T-cell (primary cell): ENCODE measurements at places on chromosomes 1 and 21.

DNA sequence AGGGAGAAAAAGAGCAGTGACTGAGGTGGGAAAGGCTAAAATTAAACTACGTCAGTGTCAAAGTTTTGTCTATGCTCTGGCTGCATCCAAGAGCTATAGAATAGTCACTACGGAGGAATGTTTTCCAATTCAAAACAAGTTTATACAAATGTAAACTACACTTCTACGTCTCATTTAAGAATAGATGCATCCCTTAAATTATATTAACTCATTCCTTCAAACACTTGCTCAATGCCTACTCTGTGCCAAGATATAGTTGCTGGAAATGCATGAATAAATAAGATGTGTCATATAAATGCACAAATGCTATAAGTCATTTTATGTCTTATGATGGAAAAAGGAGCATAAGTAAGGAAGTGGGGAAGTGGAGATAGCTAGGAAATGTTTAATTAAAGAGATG, 4.2 kb upstream of the COLGALT2 start:
- DNase-seq, result no peak

DNA sequence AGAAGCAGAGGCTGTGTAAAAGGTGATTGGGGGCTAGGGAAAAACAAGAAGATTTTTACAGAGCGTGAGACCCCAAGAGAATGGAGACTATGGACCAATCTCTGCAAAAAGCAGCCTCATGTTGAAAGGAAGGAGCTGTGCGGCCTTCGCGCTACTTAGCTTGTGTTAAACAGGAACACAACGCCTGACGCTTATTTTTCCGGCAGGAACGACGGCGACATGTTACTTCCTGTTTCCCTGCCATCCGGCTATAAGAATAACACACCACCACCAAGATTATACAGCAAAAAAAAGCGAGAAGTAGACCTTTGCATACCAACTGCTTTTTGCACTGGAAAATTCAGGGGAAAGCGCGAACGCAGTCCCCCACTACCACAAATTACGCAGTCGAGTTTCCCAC, 272.7 kb downstream of the FAM72C start:
- no peak for DNase-seq

DNA sequence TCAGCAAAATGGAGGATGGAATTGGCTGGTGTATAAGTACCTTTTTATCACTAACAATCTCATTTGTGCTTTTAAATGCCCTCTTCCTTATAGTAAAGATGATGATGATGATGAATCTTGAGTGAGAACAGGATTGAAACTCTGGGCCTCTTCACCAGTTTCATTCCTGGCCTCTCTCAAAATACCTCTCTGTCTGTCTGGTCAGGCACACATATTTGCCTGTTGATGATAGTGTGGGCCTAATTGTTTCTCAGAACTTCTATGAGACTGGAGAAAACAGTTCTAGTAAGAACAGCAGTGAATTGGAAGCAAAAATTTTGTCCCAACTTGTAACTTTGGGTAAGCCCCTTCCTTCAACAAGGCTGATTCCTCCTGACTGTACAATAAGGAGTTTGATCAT, 94.4 kb upstream of the RGS4 start:
- no peak for DNase-seq

DNA sequence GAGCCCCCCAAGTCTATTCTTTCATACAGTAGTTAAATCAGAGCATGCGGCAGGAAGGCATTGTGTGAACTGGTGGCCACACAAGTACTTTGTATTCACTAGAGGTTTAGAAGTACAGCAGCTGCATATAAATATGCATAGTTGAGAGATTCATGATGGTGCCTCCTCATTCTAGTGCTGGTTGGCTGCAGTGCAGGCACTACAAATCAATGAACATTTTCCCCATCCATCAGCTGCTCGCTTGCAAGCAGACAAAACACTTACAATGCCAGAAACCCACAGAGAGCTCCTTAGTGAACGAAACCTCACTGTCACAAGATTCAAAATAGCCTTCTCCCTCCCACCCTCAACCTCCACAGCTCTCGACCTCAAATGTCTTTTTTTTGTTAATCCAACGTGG, 726.2 kb downstream of the USP25 start:
- DNase-seq, result no peak

DNA sequence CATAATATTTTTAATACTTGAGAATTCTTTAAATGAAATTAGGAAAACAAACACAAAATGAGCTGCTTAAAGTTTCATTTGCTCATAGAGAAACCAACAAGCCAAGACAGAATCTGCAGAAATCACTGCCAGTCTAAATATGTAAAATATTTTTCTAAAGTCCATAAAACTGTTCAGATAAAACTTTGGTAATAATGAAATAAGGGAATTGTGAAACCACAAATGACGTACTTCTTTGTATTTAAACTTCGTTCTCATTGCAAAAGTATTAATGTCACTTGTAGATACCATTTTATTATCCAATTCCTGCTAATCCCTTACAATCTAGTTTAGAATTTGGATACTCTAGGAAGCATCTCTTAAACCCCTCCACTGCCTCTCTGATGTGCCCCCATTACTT, 234.5 kb upstream of the NEGR1 start:
- DNase-seq, result no peak

DNA sequence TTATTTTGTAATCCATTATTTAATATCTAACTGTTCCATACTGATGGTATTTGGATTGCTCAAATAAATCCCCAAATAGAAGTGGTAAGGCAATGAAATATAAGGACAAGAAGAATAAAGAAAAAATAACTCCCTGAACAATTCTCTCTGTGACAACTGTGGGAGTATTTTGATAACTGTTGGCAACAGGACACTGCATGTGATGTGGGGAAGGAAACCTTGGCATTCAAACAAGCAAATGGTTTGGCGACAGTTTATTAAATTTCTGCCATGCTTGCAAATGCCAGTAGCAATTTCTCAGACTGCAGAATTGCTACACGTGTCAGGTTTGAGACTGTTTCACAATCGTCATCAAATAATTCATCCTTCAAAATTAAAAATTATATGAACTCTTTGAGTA, 8.6 kb upstream of the MRPL39 start:
- DNase-seq, result no peak

GRCh38 chr1:10975567-10976326, 36.7 kb upstream of the TARDBP start:
- DNase-seq, result no peak

DNA sequence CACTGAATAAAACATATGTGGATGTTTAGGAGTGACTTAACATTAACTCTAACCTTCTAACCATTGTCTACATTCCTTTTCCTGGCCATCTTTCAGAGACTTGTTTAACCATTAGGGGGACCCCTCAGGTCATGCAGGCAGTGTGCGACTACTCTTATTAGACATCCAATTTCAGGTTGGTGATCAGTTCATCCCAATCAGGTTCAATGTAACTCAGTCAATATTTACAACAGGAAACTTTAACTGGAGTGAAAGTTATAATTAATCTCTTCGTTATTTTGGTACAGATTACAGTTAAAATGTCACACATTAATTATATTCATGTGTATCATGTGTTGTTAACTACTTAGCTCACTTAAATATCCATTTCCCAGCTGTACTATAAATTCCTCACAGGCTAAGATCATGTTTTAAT, 68.8 kb upstream of the RGS1 start:
- DNase-seq, result no peak

DNA sequence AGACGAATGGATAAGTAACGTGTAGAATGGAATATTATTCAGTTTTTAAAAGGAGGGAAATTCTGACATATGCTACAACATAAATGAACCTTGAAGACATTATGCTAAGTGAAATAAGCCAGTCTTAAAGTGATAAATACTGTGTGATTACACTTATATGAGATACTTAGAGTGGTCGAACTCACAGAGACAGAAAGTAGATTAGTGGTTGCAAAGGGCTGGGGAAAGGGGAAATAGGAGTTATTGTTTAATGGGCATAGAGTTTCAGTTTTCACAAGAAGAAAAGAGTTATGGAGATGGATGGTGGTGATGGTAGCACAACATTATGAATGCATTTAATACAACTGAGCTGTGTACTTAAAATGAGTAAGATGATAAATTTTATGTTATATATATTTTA, 14.7 kb upstream of the AHCYL1 start:
- DNase-seq, result no peak

DNA sequence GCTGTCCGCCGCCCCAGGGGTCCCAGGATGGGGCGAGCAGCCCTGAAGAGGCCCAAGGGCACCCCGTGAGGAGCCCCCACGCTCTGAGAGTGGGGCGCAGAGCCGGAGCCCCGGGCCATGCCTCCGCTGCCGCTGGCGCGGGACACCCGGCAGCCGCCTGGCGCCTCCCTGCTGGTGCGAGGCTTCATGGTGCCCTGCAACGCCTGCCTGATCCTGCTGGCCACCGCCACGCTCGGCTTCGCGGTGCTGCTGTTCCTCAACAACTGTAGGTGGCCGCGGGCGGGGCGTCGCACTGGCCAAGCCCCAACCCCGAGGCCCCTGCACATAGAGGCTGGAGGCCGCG, 14.5 kb downstream of the AGRN start:
- DNase-seq, result no peak

GRCh38 chr1:4207842-4208692, 308.0 kb upstream of the C1orf174 start:
- no peak for DNase-seq

DNA sequence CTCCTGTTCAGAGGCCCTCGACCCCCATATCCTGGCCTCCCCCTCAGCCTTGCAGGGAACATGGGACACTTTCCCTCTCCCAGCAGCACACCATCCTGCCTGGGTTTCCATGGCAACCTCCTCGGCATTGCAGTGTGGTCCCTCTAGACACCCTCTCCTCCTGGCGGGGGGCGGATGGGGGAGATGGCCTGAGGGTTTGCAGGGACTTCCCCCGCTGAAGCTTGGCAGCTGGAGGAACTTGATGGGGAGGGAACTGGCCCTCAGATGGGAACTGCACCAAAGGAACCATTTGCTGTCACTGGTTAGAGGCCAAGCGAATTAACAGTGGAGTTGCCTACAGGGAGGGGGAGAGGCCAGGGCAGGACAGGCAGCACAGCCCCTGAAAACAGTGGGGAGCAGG, 28.7 kb downstream of the RIMS3 start:
- no peak for DNase-seq

DNA sequence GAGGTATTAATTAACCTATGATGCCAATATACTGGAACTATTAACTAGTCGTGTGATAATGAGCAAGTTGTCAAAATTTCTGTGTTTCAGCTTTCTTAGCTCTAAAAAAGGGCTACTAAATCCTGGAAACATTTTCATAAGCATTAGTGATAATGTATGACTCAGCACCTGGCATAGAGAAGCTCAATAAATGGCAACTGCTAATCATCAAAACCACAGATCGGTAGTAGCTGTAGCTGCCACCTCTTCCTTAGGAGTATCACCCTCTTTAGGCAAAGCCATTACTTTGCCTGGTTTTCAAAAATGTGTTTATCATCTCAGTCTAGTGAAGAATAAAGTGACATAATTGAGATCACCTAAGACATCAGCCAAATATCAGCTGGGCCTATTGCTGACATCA, 75.5 kb downstream of the TPR start:
- no peak for DNase-seq

DNA sequence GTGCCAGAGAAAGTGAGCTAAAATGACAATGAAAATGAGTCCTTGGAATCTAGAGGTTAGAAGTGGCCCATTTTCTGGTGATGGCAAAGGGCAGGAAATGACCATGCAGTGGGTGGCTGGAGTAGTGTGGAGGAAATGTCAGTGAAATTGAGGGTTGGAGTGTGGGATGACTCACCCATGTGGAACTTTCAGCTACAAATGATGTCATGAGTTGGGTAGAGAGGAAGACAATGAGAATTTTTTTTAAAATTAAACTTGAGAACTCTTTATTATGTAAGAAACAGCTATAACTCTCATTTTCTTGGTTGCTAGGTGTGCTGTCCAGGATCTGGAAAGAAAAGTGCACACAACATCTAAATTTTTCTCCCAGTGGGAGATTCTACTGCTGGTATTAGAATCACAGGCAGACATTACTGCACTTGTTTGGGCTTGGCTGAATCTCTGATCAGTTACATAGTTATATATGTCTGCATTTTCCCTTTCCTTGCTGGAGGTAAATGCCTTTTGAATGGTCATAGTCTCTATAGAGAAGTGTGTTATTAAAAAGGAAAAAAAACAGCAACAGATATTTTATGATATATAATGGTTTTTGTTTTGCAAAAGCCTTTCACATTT, 56.8 kb upstream of the GNG12 start:
- no peak for DNase-seq

GRCh38 chr1:182367926-182368325, 23.7 kb downstream of the GLUL start:
- no peak for DNase-seq

DNA sequence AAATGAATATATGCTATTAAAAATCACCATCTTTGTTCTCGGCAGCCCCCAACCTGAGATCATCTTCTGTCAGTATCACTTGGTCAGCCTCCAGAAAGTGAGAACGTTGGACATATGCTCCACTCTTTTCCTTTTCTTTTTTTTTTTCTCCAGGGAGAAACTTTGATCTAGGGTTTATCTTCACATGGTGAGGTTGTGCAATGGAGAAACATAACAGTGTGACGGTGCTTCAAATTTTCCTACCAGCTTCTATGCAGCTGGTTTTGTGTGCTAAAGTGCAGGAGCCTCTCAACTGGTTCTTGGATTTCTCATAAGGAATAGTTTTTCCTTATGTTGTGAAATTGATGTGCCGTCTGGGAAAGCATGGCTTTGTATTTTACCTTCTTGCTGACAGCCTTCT, 1202.9 kb downstream of the NCAM2 start:
- DNase-seq, result no peak

- no peak for DNase-seq
Observed at GRCh38 chr1:156696755-156697154, 8.6 kb downstream of the CRABP2 start.

DNA sequence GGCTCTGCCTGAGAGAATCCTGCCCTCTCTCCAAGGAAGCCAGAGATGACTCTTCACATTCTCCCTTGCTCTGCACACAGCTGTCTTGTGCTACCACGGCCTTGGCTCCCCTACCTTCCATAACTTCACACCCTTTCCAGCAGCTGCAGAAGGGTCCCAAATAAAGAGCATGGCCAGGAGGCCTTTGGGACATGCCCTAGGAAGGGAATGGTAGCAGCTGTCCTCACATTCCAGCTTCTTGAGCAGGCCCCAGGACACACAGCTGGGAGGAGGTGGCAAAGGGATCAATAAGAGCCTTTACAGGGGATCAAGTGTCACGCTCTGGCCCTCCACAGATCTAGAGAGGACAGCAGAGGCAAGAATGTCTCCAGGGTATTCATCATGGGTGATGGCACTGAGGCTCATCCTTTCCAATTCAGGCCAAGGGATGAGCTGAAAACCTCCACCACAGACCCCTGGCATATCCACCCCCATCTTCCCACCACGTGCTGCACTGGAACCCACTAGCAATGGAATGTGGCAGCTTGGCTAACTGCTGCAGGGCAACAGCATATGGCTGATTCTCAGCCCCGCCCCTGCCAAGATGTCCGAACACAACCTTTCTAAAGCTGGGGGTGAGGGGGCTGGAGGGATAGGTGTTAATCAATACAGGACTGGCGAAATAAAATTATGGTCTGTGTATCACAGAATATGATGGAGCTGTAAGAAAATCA, 17.8 kb upstream of the RAB29 start:
- DNase-seq, result no peak

- no peak for DNase-seq
Observed at GRCh38 chr1:121443001-121443540, 258.3 kb downstream of the SRGAP2C start.

GRCh38 chr1:33185541-33185940, 3.7 kb upstream of the TRIM62 start:
- DNase-seq, result no peak

- no peak for DNase-seq
Observed at GRCh38 chr21:26147535-26147934, 23.0 kb downstream of the APP start.

GRCh38 chr1:41837691-41838090, 81.0 kb downstream of the HIVEP3 start:
- no peak for DNase-seq
